ENCODE measurements at places on chromosomes 7 and 10.

DNA sequence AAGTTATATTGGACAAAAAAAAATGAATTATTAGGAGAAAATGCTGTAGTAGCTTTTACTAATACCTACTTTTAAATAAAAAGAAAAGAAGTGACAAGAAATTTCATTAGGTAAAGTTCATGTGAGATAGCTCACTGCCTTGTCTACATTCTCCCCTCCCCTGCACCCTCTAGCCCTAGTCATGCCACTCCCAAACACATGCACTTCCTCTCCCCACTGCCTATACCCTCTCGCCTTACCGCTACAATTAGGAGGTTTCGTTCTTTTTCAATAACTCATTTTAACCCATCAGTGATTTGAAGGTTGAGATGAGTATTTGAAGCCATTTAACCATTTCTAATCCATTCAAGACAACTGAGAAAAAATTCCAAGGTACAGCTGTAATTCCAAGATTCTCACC is 75.3 kb downstream of the HIBADH start:
- DNase-seq, result no peak

DNA sequence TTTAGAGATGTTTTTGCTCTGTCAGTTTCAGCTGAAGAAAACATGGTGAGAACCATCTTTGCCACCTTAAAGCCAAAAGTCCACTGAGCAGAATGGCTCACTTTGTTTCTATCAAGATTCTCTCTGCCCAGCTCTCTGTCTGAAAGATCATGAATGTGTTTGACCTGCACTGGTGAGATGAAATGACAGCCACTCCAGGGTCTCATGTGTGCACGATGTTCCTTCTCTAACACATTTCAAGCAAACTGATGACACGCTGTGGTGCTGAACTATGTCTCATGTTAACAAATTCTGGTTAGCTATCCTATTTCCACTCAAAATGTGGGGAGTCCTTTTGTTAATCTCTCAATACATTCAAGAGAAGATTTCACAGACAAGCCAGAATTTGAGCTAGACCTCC is 260.6 kb downstream of the GLI3 start:
- DNase-seq, result no peak

GRCh38 chr7:45160417-45160881 is 2.9 kb downstream of the RAMP3 start:
- no peak for DNase-seq

- DNase-seq, result no peak
Observed at GRCh38 chr7:16774294-16774693, 20.7 kb downstream of the TSPAN13 start.

- DNase-seq, result no peak
Observed at GRCh38 chr7:15046861-15047260, 144.3 kb upstream of the DGKB start.

GRCh38 chr7:44634839-44635591 is 28.6 kb downstream of the OGDH start:
- DNase-seq, result no peak

- no peak for DNase-seq
Observed at GRCh38 chr10:98953251-98953650, 282.4 kb downstream of the HPSE2 start.

GRCh38 chr7:25444991-25445390 is 216.7 kb upstream of the NPVF start:
- no peak for DNase-seq

- no peak for DNase-seq
Observed at GRCh38 chr10:99330347-99330924, 1.3 kb downstream of the CNNM1 start.

Data from kidney glomerular epithelial cell (primary cell).